ENCODE measurements at places on chromosomes 3 and 15.

GRCh38 chr15:67380921-67381320 is 126.3 kb downstream of the IQCH start:
- DNase-seq, result no peak

- DNase-seq, result no peak
These were observed 161.4 kb upstream of the ST8SIA2 start for GRCh38 chr15:92232317-92232716.

DNA sequence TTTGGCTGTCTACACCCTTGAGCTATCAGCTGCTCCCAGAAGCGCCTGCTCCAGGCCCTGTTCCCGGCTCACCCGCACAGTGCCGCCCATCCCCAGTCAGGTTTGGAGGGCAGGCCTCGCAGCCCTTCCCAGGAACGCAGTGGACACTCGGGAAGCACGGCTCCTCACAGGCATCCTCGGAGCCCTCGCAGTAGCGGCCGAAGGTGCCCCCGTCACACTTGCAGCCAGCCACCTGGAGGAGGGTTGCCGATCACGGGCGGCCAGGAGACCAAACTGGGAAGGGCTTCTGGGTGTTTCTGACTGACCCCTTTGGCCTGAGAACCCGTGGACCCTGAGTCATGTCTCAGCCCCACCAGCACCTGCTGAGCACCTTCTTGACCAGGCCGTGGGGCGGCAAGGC is 33.4 kb downstream of the MUC20 start:
- no peak for DNase-seq

DNA sequence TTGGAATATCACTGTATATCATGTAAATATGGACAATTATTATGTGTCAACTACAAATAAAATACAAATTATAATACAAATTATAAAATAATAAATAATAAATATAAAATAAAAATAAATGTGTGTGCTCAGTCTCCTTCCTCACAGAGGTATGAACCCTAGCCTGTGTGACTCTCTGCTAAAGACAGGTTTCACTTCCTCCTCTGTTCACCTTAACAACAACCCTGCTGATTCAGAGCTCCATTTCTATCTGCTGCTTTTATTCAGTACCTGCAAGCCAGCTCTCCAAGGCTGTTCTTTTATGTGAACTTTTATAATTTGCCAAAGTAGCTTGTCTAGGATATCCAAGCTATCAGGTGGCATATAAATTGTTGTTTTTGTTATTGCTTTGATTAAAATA is 610.7 kb upstream of the GRM7 start:
- no peak for DNase-seq

DNA sequence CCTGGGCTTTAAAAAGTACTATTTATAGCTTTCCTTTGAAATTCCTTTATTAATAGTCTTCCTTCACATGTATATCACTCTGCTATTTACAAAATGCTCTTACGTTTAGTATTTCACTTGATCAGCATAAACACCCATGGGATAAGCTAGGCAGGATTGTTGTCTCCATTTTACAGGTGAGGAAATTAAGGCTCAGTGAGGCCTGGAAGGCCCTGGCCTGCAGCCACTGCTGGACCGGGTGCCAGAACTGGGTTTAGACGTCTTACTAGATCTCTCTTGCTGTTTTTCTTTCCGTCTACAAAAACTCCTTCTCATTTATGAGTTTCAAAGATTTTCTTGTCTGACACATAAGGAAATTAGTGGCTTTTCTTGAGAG is 236.4 kb downstream of the LPP start:
- DNase-seq, result no peak
